ENCODE measurements at places on chromosomes 6 and 20.

DNA sequence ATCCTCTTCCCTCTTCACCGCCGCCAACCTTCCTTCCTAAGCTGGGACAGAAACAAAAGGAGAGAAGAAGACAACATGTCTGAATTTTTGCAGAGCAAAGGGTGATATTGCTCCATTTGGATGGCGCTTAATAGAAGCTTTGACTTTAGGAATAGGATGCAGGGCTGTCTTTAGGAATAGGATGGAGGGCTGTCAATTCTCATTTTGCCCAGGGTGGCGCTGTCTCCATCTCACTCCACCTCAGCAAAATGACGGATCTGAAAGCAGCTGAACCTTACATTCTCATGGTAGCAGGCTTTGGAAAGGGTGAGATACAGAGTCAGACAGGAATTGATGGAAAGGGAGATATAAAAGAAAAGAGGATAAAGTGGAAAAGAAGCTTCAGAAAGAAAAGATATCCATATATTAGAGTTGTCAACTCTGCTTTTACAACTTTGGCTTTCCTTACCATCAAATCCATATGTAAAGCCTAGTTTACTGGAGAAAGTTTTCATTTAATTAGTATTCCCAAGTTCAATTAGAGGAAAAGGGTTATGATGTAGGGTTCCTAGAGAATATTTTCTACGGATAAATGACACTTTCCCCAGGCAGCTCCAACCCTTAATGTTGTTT is 2.4 kb downstream of the MTCL3 start:
- DNase-seq = no peak

DNA sequence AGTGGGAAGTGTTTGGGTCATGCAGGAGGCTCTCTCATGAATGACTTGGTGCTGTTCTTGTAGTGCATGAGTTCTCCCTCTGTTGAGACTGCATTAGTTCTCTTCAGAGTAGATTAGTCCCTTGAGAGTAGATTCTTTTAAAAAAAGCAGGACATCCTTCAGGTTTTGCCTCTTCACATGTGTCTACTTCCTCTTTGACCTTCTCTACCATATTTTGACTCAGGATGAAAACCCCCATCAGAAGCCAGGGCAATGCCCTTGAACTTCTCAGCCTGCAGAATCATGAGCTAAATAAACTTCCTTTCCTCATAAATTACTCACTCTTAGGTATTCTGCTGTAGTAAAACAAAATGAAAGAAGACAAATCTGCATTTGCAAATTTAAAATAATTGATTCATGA is 170.3 kb downstream of the CD109 start:
- DNase-seq = no peak

- no peak for DNase-seq
Measured at GRCh38 chr6:35691027-35691824, 2.5 kb upstream of the FKBP5 start.

GRCh38 chr20:58871533-58872102 is 19.1 kb downstream of the GNAS start:
- DNase-seq = no peak

DNA sequence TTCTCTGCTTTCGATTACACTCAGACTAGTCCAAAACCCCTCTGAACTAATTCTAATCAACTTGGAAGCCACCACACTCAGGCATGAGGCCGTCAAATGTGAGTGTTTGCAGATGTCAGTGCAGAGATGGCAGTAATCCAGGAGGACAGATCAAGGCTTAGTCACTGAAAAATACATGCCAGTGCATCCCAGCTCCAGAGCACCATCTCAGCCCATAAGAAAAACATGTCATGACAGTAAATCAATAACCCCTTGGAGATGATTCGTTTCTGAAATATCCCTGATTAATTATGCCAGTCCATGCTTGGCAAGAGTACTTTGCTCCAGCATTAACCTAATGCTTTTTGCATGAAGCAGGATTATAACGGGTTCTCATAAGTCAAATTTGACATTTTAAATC is 179.5 kb downstream of the ADAT2 start:
- DNase-seq = no peak
